ENCODE measurements at places on chromosomes 1 and 21.

DNA sequence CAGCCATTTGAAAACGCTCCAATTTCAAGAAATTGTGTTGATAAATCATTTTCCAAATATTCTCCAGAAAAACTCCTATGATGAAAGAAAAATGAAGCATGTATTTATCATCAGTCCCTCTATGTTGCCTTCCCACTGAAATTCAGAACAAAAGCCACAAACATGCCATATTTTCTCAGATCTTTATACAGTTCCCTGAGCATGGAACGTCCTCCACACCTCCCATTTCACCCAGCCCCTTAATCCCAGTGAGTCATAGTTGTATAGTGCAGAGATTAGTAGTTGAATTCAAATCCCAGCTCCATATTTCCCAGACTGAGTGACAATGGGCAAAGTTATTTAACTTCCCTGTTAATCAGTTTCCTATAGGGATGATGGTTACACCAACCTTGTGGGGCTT, 20.6 kb upstream of the NPL start:
- DNase-seq = no peak

- no peak for DNase-seq
Measured at GRCh38 chr1:114133129-114133528, 20.5 kb downstream of the SYT6 start.

DNA sequence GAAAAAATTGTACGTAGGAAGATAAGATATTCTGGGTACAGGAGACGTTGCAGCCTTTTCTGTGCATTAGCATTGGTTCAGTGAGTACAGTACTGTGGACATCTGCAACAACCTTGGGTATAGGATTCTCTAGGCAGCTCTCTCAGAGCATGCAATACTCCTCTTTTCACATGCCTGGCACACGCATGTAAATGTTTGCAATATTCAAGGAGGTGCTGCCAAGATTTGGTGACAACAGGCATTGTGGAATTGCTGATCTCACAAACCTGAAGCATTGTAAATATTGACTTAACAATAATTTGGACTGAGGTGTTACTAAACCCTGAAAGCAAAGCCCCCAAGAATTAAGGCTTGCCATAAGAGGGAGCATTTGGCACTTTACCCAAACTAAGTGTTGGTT, 126.8 kb downstream of the GRIK1 start:
- DNase-seq = no peak

GRCh38 chr1:36342426-36343185, 19.2 kb upstream of the EVA1B start:
- DNase-seq = peak; percentile 56

DNA sequence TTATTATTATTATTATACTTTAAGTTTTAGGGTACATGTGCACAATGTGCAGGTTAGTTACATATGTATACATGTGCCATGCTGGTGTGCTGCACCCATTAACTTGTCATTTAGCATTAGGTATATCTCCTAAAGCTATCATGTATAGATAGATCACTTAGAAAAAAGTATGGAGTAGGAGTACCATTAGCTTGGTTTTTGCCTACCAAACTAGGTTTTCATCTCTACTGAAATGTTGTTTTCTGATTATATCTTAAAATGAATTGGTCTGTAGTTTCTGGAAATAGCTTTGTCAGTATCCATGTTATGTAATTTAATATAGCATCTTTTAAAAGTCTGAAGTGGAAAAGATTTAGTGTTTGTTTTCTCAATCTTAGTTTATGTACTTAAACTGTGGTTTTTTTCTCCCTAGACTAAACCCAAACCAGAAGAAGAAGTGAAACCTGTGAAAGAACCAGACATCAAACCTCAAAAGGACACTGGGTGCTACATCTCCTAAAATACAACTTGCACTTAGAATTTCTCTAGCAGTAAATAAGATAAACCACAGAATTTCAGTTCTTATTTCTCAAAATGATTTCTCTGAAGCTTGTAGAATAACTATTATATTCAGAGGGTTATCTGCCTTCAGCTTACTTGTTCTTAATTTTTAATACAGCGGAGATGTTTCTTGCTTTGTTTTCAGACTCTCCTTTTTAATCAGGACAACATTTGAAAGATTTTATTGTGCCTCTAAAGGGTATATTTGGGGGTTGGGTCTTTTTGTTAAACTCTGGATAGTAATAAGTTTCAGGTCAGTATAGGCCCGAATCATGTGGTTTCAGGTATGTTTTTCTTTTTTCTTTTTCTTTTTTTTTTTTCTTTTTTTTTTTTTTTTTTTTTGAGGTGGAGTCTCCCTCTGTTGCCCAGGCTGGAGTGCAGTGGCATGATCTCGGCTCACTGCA, 4.5 kb upstream of the FAM177B start:
- DNase-seq = no peak

GRCh38 chr1:46719689-46720088, 775 bp upstream of the EFCAB14 start:
- no peak for DNase-seq

DNA sequence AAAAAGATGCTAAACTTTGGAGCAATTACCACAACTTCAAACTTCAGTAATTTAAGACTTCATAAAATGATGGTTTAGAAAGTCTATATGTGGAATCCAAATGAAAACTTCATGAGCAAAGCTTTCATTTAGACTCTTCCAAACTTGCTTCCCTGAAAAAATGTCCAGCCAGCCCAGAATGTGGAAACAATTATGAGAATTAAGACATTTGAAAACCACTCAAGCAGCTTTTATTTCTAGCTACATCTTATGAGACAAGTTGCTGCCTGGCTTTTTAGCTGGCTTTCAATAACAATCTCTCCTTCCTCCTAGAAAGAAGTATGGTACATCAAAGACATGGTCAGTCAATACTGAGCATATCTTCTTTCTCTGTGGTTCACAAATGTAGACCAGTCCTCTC, 21.8 kb downstream of the LPAR3 start:
- no peak for DNase-seq

DNA sequence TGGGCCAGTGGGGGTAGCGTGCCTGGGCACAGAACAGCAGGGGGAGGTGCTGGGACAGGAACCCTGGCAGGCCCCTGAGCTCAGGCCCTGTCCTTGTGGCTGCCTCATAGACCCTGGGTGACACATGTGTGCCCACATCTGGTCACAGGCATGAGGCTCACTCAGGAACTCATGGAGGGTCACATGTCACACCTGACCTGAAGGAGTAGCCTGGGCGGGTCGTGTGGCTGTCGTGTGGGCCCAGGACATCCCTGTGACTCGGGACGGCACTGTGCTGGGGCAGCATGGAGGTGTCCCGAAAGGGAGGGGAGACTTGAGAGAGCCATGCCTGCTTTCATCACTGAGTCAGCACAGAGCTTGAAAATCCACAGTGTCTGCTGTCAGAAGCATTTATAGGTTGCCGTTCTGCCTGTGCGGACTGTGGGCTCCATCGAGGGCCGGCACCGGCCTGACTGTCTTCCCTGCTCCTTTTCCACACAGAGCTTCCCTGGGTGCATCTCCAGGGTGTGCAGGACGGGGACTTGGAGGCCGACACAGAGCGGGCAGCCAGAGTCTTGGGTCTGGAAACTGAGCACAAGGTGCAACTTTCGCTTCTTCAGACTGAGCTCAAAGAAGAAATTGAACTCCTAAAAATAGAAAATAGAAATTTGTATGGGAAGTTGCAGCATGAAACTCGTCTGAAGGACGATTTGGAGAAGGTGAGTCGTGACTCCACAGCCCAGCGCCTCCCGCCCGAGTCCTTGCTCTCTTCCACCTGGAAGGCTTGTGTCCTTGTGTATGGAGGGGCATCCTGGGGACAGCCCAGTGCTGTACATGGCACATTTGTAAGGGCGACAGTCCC, 32.8 kb downstream of the PCNT start:
- DNase-seq = no peak

DNA sequence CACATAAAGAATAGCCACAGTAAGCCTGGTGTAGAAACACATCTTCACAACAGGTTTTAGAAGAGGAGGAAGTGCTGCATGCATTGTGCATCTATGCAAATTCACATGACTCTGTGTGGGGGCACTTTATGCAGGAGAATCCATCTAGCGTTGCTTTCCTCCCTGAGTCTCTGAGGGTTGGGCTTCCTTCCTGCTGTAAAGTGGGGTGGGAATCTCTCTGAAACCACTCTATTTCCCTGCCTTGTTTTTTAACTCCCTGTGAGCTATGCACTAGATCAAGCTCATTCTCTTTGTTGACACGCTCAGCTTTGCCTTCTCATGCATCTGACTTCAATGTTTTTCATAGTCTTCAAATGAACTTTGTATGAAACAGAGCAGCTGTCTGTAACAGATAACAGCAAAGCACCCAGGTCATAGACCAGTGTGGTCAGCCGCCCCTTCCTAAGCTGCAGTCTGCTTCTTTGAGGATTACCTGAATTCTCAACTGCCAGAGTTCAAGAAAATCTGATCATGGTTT, 102.7 kb upstream of the DPH5 start:
- DNase-seq = peak; percentile 78

DNA sequence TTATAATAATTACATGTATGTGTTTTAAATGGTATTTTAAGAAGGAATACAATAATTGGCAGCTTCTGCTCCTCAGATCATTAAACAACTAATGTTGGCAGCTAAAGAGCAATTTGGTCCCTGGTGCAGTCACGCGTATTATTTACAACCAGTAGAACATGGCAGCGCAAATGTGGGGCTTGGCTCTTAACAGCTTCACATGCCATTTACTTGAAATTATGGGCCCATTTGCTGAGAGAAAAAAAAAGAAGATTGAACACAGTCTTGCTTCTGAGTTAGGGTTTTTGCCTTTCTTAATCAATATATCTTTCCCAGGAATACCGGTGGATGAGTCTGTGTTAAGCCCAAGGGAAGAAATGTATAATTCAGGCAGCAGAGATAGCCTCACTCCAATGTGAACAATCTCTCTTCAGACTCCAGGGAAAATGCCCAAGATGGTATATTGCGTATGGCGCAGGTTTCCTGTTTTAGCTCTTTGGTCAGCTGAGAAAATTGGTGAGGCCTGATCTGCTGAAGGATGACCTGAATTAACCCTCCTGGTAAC, 174.5 kb downstream of the DISC1 start:
- no peak for DNase-seq

GRCh38 chr1:3410142-3410925, 44.1 kb upstream of the ARHGEF16 start:
- DNase-seq = no peak

- peak; percentile 34 for DNase-seq
Measured at GRCh38 chr1:26190373-26190987, at the start of gene CATSPER4. TSS of gene CATSPER4 (plus strand) at chr1:26190602. CDS start at chr1:26190628, 26 bp downstream.

GRCh38 chr1:95139039-95139438, 21.9 kb downstream of the TLCD4 start:
- DNase-seq = no peak

DNA sequence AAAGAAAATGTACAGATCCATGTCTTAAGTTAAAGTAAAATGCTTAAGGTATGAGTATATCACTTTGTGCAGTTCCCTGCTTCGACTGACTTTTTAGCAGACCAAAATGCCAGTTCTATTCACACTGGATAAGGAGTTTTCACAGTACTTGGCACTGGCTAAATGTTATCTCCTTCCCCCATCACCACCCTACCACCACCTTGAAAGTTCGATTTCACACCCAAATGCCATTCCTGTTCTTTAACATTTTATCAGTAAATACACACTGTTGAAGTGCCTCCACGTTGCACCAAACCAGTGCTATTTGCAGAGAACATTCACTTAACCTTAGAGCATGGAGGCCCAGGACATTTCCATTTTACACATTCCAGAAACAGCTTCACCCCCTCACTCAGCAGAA, 100.0 kb downstream of the URB2 start:
- no peak for DNase-seq

DNA sequence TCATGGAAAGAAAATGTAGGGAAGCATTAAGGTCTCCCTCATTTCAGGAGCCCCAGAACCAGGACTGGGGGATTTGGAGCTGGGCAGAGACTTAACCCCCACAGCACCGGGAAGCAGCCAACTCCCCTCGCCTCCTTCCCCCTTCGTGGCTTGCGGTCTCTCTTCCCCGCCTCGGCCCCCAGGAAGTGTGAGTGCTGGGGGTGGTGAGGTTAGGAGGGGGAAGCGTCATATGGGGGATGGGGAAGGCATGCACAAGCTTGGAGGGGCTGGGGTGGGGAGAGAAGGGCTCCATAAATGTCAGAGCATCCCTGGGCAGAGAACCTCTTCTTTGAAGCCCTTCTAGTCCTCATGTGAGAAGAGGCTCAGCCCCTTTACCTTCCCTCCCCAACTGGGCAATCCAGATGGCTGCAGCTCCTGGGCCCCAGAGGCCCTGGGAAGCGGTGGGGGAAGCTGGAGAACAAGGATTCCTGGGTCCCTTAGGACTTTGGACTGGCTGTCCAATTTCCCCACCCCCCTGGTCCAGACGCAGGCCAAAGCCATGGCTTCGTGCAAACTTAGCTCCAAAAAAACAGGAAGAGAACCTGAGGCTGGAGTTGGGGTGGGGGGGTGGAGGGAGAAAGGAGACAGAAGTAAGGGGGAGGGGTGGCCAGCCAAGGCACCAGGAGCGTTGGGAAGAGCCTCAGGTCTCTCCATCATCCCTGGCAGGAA, 7.8 kb downstream of the ZBTB7B start:
- no peak for DNase-seq

GRCh38 chr1:151047925-151048644, 534 bp downstream of the C1orf56 start:
- peak; percentile 64 for DNase-seq

GRCh38 chr1:153577624-153578051, 12.0 kb upstream of the S100A2 start:
- DNase-seq = no peak

DNA sequence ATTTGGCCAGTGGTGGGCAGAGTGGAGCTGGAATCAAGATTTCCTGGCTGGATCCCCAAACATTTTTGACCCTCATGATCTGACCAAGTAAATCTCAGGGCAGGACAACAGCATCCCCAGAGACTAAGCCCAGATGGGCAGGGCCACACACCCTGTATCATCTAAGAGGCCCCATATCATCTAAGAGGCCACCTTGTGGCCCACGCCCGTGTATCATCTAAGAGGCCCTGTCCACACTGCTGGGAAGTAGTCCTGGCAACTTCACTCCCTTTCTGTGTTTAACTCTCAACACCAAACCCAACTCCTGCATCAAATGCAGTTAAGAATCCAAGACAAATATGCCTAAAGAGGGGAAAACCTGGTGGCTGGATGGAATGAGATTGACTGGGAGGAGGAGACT, 81.6 kb upstream of the SSX2IP start:
- DNase-seq = no peak

DNA sequence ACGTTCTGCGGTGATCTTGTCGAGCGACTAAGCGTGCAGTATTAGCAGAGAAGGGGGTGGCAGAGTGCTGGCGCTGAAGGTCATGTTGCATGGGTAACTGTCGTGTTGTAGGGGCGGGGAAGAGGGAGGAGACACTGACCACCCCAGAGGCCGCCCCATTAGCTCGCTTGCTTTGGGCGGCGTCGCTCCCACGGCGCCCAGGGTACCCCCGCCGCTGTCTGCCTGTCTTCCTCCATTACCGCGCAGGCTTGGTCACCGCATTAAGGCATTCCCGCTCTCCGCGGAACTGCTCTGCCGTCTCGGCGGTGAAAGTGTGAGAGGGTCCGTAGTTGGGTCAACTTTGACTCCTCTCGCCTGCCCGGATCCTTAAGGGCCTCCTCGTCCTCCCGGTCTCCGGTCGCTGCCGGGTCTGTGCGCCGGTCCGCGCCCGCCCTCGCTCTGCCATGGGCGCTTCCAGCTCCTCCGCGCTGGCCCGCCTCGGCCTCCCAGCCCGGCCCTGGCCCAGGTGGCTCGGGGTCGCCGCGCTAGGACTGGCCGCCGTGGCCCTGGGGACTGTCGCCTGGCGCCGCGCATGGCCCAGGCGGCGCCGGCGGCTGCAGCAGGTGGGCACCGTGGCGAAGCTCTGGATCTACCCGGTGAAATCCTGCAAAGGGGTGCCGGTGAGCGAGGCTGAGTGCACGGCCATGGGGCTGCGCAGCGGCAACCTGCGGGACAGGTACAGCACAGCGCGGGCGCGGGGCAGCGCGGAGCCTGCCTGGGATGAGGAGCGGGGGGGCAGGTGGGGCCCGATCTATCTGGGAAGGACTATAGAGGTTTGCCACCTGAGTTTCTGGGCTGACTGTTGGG, at the start of gene MTARC2:
Gene MTARC2 (plus strand): TSS at position 234 of the 846 bp plus-strand sequence. CDS start 210 bp downstream, at position 444.
- DNase-seq = no peak
